ENCODE measurements at places on chromosomes 3 and 15.

- no peak for DNase-seq
Observed at GRCh38 chr3:48399387-48400172, 27.6 kb downstream of the FBXW12 start.

GRCh38 chr15:76178296-76179000, 118.7 kb downstream of the TMEM266 start:
- no peak for DNase-seq

GRCh38 chr3:188349933-188350332, 196.0 kb downstream of the LPP start:
- no peak for DNase-seq

DNA sequence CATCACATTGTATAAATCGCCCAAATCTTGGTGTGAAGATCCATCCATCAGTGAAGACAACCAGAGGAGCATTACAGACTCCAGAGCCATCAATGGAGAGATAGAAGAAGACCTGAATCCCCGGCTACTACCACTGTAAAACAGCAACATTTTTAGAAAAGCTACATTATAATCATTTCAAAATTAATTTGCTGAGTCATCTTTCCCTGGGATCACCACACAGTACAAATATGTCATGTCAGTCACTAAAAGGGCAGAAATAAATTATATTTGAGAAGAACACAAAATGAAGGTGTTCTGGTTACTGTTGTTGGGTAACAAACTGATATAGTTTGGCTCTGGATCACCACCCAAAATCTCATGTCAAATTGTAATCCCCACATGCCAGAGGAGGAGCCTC, 218.5 kb upstream of the STT3B start:
- no peak for DNase-seq

DNA sequence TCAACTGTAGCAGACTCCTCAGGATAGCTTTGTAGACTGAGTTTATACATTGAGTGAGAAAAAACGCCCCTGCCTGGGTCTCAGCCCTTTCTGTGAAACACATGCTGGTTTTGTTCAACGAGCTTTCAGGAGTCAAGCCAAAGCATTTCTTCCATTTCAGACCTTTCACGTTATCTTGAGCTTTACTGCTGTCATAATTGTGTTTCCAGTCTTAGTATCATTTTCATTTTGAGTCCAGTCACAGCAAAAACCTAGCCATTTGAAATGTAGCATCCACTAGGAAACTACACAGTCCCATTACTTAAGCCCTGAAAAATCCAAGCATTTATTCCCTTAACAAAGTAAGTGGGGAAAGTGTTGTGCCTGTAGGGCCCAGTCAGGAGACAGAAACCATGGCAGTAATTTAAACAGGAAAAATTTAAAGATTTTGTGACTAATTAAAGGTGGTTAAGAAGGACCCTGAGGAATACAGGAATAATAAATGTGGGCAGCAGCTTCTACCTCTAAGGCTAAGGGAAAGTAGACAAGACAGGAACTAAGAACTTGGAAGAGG, 110.1 kb upstream of the ABHD17C start:
- DNase-seq, result no peak

DNA sequence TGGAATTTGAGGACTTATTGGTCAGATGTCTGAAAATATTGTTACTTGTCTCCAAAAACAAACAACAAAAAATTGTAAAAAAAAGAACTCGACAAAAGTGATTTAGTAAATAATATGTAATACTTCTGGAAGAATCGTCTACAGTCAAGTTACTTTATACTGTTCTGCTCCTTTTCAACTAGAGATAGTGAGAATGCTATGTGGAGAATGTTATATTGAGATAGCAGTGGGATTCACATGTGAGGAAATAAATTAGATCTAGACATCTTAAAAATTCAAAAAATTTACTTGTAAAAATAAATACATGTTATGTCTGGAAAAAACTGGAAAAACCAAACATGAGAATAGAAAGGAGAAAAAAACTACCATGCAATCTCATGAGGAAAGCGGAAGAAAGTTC, 64.9 kb downstream of the SGO1 start:
- DNase-seq, result no peak

GRCh38 chr3:72099326-72100079, 314.6 kb upstream of the PROK2 start:
- DNase-seq, result no peak

DNA sequence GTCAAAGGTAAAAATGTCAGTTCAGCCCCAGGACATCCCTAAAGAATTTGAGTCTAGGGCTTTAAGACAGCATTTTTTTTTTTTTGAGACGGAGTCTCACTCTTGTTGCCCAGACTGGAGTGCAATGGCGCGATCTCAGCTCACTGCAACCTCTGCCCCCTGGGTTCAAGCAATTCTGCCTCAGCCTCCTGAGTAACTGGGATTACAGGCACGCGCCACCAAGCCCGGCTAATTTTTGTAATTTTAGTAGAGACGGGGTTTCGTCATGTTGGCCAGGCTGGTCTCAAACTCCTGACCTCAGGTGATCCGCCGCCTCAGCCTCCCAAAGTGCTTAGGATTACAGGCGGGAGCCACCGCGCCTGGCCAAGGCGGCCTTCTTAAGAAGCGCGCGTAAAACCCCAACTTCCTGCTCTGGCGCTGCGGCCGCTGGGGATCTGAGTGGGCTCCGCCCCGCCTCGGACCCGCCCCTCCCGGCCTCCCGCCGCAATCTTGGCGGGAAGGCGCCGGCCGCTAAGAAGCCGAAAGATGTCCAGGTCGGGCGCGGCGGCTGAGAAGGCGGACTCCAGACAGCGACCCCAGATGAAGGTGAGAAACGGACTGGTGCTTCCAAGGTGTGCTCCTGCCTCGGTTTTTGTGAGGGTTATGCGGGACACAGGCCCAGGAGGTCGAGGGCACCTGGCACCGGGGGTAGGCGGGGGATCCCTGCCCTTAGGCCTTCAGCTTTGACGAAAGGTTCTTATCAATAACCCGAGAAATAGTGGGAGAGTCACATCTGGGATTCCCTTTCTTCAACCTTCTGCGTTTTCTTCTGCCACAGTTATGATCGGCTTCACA, at the start of gene WDR76:
Gene WDR76 (plus strand): TSS at position 495 of the 834 bp plus-strand sequence. CDS start 31 bp downstream, at position 526.
- DNase-seq, result peak; percentile 54

DNA sequence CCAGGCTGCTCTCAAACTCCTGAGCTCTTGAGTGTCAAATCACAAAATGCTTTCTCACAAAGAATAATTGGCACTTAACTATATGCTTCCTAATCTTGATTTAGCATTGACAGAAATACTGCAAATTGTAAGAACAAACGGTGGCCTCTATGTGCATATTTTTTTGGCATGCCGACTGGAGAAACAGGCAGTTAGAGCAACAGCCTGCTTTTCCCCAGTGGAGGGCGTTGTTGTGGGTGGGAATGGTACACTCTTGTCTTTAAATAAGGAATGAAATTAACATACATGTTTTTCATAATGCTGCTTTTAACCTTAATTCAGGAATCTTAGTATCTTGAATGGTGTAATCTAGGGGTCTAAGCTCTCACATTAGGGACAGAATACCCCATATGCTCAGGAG, 31.1 kb upstream of the SV2B start:
- DNase-seq, result no peak

DNA sequence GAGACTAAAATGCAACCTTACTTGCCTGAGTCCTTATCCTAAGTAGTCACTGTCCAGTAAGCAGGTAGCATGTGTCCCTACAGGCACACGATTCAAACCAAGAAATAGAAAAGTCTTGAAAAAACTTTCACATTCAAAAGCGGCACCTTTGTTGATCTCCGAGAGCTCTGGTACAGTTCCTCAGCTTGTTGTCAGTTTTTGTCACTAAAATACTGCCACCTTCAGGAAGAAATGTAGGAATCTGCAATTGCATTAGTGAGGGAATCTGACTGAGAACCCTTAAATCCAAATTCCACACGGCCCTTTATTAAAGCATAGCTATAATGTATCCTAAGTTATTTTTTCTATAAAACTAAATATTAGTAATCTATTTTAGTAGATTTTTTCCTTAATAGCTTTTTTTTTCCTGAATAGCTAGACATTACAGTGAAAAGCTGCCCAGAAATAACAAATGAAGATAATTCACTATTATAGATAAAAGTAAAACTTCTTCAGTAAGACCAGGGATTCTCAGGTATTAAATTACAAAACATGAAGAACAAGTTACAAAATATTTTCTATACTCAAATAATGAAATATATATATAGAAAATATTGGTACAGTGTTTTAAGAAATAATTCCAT, 44.0 kb downstream of the CCDC54 start:
- no peak for DNase-seq

- no peak for DNase-seq
Observed at GRCh38 chr3:23161308-23161707, 41.8 kb upstream of the UBE2E2 start.

- DNase-seq, result no peak
Observed at GRCh38 chr3:152550284-152550683, 281.6 kb downstream of the MBNL1 start.

- no peak for DNase-seq
Observed at GRCh38 chr3:14329116-14329830, 73.1 kb upstream of the SLC6A6 start.

DNA sequence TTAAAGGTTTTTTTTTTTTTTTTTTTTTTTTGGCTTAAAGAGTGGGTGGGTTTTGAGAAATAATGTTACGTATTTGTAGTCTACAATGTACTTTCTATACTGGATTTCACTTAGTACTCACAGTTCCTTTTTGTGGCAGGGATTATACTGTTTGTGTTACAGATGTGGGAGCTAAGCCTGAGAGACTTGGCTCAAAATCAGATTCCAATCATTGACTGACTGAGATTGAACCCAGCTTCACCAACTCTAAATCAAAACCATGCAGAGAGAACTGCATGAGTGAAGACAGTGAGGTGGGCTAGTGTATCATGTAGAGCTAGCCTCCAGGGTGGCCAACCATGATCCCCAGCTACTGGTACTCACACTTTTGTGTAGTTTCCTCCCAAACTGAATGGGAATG, 68.0 kb downstream of the TMEM108 start:
- DNase-seq, result no peak

DNA sequence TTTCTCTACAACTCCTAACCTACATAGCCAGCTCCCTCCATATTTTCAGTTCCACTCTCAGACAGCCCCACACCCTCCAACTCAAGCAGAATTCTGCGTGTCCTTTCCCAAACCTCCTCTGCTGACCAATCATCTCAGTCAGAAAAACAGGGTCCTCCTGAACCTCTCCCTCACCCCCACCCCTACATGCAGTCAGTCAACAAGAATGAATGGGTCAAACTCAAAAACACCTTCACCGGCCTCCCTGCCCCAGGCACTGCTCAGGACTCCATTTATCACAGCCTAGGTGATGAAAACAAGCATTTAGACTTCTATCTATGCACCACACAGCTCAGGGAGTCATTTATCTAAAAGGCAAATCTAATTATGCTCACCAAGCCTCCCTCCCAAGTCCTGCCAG, 32.4 kb downstream of the MYL3 start:
- no peak for DNase-seq

DNA sequence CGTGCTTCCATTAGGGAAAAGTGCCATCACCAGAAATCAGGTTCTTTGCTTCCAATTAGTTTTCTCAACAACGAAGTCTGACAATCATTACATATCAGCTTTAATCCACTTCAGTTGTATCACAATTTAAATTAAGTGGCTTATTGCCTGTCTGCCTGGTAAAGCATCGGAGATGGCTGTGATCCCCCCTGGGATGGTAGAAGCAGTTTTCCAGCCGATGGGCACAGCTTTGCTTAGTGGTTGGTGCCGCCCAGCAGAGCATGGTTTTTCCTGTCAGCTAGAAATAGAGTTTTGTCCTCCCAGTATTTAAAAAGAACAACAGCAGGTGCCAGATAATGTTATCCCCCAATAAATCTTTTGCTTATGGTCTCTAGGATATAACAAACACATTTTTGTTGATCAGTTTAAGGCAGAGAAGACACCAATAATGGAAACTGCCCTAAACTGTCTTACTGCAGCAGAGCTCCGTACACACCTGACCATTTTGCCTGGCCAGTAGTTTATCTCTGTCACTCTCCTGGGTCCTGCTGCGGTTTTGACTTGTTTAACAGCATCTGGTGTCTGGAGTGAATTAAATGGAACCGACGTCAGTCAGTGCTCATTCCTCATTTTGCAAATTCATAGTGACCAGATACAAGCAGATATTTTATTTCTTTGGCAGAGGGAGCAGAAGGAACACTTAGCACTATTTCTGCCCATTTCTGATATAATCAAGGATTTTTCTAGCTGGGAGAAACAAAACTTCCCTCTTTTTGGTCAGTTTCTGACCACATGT, 79.1 kb downstream of the SLC49A4 start:
- DNase-seq, result no peak

DNA sequence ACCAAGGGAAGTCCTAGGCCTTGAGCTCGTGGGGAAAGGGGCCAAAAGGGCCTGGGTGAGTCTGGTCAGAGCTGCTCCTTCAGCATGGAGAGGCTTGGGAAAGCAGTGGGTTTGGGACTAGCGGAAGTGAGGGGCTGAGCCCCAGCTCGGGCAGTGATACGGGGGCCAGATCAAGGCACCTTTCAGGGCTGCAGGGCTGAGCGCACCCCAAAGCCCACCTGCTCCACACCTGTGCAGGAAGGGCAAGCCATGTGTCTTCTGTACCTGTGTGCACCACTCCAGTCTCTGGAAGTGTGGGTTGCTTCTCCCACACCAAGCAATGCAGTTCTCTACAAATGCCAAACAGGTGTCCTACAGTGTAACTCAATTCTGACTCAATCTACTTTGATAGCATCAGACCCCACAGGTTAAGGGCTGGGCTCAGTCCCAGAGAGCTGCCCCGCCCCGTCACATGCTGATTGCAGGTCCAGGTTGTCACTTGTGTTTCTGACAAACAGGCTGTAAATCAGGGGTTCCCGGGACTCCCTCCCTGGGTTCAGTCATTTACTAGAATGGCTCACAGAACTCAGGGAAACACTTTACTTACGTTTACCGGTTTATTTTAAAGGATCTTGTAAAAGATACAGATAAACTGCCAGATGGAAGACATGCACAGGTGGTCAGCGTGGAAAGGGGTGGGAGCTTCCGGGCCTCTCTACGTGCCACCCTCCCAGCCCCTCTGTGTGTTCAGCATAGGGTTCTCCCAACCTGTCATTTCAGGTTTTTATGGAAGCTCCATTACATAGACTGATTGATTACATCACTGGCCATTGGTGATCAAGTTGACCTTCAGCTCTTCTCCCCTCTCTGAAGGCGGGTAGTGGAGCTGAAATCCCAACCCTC, 28.8 kb upstream of the KLF13 start:
- no peak for DNase-seq

DNA sequence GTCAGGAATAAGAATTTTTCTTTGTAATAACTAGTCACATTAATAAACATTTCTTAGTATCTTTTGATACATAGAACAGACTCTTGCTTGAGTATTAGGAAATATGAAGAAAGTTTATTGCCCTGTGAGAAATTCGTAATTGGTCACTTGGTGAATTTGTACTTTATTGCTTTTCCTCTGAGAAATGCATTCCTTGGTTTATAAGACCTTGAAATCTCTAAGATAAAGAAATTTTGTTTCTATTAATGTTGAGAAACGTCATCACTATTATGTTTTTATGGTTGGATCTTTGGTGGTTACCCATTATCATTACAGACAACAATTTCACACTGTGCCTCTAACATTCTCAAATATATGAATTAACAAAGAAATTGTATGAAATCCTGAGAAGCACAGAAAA, 652.0 kb upstream of the NECTIN3 start:
- no peak for DNase-seq

DNA sequence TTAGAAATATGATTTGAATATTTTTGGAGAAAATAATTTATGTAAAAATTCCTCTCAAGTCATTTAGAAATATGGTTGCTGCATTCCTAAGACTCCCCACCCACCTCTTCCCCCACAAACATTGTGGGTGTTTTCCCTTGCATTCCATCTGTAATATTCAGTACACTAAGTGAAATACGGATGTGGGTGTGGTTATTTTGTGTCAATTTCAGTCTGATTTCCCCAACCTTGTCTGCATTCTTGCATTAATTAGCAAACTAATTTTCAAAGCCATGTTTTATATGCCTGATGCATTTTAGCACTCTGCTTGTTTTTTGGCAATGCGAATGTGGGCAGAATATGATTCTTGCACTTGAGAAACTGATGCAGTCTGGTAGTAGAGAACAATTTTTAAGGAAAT, 408.3 kb upstream of the RGMA start:
- no peak for DNase-seq
